ENCODE measurements at places on chromosomes 12 and 14.

GRCh38 chr12:55707841-55708694, at the start of gene ITGA7:
Gene ITGA7 (minus strand): TSS chr12:55707904. CDS start chr12:55707682, 222 bp downstream.
- no peak for DNase-seq

- no peak for DNase-seq
These were observed 11.8 kb upstream of the SYNE2 start for GRCh38 chr14:63840981-63841380.

GRCh38 chr12:53479331-53479730, 19.9 kb downstream of the MAP3K12 start:
- no peak for DNase-seq

- no peak for DNase-seq
These were observed 1146.4 kb downstream of the VRK1 start for GRCh38 chr14:97943619-97944018.

GRCh38 chr12:98754095-98754494, 109.0 kb downstream of the APAF1 start:
- peak; percentile 92 for DNase-seq

GRCh38 chr14:80523518-80524117, 312.3 kb upstream of the DIO2 start:
- DNase-seq, result no peak

- no peak for DNase-seq
These were observed 18.1 kb upstream of the TMEM106C start for GRCh38 chr12:47945341-47945728.

DNA sequence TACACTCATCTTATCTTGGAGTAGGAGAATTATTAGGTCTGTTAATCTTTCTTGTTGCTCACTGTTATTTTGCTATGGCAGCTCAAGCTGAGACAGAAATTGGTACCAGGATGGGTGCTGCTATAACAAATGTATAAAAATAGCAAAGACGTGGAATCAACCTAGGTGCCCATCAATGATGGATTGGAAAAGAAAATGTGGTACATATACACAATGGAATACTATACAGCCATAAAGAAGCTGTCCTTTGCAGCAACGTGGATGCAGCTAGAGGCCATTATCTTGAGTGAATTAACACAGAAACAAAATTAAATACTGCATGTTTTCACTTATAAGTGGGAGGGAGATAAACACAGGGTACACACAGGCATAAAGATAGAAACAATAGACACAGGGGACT, 14.8 kb upstream of the LTA4H start:
- no peak for DNase-seq

DNA sequence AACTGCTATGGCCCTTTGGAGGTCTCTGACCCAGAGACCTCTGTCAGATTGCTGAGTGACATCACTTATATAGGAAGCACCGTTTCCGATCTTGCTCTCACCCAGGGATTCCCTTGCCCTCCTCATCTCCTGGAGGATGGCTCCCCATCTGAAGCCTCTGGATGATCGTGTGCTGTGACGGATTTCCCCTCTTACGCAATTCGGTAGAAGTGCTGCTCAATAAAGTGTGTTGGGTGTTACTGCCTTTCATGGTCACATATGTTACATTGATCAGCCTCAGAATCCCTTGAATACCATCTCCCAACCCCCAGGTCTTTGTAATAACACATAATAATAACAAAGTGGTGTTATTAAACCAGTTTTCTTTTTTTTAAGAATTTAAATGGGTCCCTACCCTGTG, 107.3 kb upstream of the CLEC14A start:
- DNase-seq, result no peak

GRCh38 chr14:31127690-31128089, 79.9 kb downstream of the HECTD1 start:
- no peak for DNase-seq

DNA sequence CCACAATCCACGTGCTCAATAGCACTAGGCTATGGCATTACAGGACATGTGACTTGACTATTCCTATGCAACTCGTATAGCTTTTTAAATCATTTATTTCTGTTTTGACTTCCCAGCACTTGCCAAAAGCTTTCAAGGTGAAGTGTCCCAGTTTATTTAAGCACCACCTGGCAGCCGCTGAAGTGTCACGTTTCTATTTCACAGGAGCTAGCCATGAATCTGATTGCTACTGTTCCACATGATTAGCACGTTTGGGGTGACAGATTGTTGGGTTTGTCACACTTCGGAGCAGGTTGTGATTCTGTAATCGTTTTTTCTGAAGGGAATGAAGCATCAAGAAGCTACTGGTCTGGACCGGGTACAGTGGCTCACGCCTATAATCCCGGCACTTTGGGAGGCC, 39.9 kb upstream of the BICDL1 start:
- DNase-seq, result no peak
